Activated T-cell treated with anti-CD3 and anti-CD28 coated beads for 48 hours (primary cell): ENCODE measurements at places on chromosomes 16 and 17.

GRCh38 chr17:14068542-14069250, 608 bp upstream of the COX10 start:
- no peak for DNase-seq

GRCh38 chr16:88888461-88889387, 22.3 kb upstream of the PABPN1L start:
- DNase-seq, result no peak

DNA sequence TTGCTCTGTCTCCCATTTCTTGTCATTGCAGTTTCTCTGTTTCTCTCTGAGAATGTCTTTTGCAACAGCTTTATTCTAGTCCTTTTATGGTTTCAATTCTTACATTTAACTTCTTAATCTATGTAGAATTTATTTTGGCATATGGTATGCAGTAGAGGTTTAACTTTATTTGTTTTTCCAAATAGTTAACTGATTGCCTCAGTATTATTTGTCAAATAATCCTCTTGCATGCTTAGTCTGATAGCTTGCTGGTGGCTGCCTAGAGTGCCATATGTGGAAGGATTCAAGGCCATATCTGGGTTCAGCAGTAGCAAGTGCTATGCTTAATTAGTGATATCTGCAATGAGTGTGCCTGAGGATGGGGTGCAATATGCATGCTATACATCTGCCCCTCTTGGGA, 6.9 kb downstream of the SNTB2 start:
- no peak for DNase-seq

DNA sequence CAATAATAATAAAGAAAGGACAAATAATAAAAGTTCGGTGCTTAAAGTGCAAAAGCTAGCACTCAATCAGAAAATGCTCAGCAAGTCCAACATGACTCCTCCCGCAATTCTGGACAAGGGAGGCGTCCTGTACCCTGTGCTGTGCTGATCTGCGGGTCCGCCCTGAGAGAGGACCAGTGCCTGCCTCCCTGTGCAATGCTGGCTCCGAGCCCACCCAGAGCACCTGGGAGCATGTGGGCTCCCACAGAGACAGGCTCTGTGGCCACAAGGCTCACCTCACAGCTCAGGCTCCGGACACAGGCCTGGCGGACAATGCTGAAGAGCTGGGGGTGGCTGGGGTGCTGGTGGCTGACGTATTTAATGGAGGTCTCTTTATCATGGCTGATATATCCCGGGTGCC, 11.1 kb downstream of the FLCN start:
- no peak for DNase-seq

DNA sequence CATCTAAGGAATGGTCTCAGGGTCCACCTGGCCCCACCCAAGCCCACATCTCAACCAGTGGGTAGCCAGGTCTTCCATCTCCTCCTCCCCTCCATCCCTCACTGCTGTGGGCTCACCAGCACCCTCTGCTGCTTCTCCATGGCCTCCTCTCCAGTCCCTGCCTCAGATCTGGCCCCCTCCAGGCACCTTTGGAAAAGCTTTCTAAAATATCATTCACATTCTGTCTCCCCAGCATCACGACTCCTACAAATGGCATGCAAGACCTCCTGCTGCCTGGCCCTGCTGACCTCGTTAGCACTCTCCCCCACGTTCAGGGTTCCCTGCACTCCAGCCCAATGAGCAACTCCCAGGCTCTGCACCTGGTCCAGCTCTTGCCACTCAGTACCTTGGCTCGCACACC, 13.7 kb downstream of the GLP2R start:
- no peak for DNase-seq

GRCh38 chr17:66375121-66375520, 72.7 kb downstream of the PRKCA start:
- DNase-seq, result no peak

DNA sequence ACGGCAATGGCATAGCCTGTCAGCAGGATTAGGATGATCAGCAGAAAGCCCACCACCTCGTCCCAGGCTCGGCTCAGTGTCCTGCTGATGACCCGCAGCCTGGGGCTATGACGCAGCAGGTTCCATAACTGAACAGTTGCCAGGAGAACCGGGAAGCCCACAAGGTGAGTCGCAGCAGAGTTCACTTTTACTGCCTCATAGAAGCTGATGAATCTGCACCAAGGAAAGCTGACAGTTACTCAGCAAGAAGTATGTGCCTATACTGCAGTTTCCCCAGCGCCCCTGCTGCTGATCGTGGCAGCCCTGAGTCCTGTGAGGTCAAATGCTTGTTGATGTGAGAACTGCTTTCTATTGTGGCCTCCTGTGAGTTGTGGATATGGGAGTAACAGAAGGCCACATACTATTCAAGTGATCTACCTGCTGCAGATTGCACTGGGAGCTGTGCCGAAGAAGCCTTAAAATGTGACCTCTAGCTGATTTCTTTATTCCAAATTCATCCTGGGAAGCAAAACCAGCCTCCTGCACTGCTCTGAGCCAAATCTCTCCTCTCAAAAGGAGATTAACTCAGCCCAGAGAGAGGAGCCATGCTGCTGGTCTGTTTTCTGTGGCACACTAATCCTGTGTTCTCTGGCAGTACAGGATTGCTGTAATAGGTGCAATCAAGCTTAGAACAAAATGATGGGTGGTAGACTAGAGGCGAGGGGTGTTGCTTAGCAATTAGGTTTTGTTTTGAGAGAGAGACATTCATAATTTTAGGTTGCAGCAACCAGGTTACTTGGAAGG, 38.8 kb downstream of the IST1 start:
- DNase-seq, result no peak

DNA sequence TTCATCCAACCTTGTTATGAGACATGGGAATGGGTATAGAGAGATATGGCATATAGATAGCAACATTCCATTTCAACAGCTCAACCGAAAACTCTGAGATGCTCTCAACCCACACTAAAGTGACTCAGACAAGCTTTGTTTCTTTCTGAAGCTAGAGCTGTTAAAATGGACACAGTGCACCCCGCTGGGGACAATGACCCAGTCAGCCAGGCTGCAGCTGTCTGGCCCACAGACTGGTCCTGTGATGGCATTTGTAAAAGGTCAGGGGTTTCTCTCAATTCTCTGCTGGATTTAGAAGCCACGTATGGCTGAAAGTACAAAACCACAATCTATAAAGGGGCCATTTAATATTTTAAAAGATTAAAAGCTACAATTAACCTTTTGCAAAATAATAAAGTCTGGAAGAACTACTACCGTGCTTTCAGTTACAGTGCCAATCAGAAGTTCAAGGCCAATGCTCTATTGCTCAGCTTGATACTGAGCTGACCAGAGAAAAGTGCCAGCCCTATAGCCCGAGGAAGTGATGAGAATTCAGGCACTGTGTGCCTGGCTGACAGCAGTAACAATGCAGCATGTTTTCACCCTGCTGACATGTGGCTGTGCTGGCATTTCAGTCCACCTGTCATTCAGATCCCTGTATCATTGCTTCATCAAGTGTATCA, 60.2 kb downstream of the TEX2 start:
- DNase-seq, result no peak

- DNase-seq, result no peak
Measured at GRCh38 chr17:64326420-64327054, 63.5 kb upstream of the TEX2 start.

- no peak for DNase-seq
Measured at GRCh38 chr16:23784811-23785447, 30.1 kb downstream of the CHP2 start.

- DNase-seq, result no peak
Measured at GRCh38 chr16:8554881-8555280, 35.4 kb downstream of the TMEM114 start.

GRCh38 chr17:58605470-58605869, 86.4 kb downstream of the TEX14 start:
- DNase-seq, result no peak
